ENCODE measurements at places on chromosomes 12 and 14.

GRCh38 chr14:25049093-25049567, 817 bp downstream of the STXBP6 start:
- DNase-seq = no peak

- DNase-seq = no peak
Observed at GRCh38 chr12:115455268-115455681, 771.3 kb upstream of the TBX3 start.

GRCh38 chr12:121283388-121283787, 13.1 kb downstream of the CAMKK2 start:
- DNase-seq = no peak

- DNase-seq = no peak
Observed at GRCh38 chr12:41202051-41202450, 13.9 kb downstream of the PDZRN4 start.

Measured in upper lobe of right lung (tissue), 1 donor.